ENCODE measurements at places on chromosomes 5 and 9.

DNA sequence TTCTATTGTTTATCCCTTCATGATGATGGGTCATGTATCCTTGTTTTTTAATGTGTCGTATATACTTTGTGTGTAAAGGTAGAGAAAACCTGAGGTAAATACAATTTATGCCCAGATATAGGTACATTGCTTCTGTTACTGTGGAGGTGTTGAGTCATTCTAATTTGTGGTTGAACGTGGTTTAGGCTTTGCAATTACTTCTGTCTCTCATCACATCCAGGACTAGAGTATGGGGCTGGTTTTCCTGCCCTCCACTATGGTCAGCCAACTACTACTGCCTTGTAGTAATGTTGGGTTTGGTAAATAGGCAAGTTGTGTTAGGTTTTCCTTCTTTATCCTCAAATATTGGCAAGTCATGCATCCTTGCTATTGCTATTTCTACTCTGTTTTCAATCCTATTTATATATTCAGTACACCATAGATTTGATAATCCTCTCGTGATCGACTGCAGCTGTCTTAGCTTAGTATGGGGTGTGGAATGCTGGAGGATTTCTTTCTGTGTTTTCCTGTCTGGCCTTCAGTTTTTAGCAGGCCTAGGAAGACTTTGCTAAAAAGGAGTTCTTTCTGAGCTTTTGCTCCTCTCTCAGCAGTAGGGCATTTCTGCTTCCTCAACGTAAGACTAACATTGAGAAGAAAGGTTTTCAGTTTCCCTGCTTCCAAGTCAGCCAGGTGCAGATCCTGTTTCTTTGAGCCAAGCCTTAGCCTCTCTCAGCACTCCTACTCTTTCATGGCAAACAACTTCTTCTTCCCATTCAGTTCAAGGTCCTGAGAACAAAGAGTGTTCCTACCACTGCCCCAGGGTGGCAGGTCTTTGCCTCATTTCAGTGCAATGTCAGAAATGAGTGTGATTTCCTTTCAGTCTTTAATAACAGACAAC lies 844.4 kb upstream of the CDH18 start:
- no peak for DNase-seq

GRCh38 chr9:34127035-34127948 lies 794 bp upstream of the DCAF12 start:
- no peak for DNase-seq

- peak; percentile 26 for DNase-seq
Observed at GRCh38 chr5:112492291-112492690, 73.2 kb upstream of the EPB41L4A start.

DNA sequence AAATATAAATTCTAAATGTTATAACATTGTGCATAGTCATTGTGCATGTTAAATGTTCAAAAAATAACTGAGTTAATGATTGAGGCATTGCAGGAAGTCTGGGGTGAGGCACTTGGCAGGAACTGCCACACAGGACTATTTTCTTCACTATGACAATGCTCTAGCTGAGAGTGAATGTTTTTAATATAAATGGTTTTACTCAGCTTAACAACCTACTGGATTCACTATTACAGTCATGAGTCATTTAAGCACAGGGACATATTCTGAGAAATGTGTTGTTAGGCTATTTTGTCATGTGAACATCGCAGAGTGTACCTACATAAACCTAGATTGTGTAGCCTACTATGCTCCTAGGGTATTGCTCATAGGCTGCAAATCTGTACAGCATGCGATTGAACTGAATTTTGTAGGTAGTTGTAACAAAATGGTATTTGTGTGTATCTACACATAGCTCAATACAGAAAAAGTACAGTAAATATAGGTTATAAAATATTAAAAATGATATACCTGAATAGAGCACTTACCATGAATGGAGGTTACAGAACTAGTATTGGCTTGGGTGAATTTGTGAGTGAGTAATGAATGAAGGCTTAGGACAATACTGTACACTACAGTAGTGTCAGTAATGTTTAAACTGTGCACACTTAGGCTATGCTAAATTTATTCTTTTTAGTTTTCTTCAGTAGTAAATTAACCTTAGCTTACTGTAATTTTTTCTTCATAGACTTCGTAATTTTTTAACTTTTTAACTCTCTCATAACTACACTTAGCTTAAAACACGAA lies 346.1 kb upstream of the PTGER4 start:
- no peak for DNase-seq

GRCh38 chr5:59521476-59521875 lies 372.1 kb downstream of the PDE4D start:
- DNase-seq, result no peak

- DNase-seq, result no peak
Observed at GRCh38 chr5:110809006-110809405, 70.2 kb downstream of the SLC25A46 start.

- DNase-seq, result no peak
Observed at GRCh38 chr9:132826621-132827365, 51.3 kb downstream of the AK8 start.

DNA sequence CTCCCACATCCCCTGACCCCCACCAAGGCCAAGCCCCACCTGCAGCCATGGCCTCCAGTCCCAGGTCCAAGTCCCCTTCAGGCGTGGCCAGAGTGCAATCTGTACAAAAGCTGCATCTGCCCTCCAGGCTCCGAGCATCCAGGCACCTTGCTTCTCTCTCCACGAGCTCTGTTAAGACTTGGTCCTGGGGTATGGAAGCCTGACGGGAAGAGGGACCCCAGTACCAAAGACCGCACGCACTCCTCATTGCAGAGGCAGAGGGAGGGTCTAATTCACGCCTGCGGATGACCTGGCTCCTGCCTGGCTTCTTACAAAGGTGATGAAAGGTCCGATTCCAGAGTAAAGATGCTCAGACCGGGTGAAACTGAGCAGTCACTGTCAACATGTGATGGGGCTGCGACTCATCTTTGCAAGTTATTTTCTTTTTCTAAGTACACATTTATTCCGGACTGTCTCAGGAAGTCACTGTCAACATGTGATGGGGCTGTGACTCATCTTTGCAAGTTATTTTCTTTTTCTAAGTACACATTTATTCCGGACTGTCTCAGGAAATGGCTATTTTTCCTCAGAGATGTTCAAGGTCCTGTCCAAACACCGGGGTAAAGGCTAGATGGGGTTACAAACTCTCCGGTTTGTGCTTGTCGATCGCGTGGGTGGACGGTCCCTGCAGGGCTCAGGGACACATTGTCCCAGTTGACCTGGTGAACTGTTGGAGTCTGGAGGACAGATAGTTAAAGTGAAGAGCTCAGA lies 252.0 kb upstream of the IRX4 start:
- no peak for DNase-seq

GRCh38 chr9:113399646-113400200 lies 1.4 kb downstream of the ALAD start:
- no peak for DNase-seq

DNA sequence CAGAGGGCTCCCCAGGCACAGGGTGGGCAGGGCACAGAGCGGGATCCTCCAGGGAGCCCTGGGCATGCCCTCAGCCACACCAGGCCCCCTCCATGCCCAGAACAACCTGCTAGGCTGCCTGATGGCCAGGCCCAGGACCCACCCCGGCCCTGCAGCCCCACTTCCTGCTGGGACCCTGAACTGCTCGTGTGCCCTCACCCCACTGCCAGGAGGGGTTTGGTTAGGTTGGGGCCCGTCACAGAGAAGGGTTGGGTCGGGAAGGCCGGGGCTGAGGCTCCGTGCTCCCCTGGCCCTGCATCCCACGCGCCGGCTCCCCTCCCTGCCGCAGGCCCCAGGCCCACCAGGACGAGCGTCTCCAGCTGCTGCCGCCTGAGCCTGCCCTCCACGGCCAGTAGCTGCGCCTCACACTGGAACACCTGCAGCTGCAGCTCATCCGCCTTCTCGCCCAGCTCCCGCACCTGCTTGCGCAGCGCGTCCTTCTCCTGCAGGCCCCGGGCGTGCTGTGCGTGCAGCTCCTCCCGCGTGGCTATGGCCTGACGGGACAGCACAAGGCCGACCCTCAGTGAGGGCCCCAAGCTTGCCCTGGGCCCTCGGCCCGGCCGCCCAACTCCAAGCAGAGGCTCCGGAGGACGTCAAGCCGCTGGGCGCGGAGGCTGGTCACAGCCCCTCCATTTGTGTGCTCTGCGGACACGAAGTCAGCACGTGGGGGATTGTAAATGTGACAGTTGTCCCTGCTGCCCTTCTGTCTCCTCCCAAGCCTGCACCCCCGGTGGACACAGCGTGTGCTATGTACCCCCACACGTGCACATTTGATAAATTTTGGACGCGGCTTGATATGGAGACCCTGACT lies 4.0 kb upstream of the DNLZ start:
- no peak for DNase-seq

DNA sequence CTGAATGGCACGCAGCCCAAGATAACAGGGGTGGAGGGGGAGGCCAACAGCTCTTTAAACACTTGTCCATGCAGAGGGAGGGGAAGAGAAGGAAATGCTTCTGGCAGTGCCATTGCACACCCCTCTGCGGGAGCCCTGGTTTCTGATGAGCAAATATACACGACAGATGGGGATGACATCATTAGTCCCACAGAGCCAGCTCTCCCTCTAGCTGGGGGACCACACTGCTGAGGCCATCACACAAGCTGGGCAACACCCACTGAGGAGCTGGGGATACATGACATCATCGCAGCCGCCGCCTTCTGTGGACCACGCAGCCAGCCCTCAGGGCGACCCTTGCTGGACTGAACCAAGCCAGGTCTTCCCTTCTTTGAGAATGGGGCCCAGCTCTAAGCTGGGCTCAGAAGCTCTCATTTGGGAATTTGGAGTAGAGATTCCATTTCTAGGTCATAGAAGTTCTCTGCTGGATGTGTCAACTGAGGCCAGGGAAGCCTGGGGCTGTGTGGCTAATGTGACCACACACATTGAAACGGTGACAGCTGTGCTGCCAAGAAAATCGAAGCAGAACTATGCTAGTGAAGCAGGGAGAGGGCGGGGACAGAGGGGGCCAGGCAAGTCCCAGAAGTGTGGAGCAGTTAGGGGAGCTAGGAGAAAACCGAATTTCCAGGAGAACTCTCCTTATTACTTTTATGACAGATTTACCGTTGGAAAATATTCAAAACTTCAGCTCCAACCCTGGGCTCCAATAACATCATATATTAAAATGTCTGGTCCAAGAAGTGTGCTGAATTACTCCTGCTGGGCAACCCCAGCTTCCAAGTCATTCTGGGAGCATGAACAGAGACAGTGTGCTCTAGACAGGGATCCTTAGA lies 79.5 kb downstream of the PRRT1B start:
- DNase-seq, result peak; percentile 31

DNA sequence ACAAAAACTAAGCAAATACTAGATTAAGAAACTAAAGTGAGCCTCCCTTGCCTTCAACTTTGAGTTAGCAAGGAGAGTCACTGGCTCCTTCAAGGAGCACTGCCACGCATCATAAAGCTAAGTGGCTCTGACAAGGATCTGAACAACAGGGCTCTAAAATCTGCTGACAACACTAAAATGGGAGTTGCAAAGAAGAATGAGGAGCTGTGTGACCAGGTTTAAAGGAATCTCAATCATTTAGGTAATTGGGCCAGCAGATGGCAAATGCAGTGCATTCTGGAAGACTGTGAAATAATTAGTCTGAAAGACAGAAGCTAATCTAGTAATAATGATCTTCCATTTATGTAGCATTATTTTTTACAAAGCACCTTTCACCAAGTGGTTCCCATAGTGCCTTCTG lies 297.0 kb upstream of the TAS2R1 start:
- no peak for DNase-seq

DNA sequence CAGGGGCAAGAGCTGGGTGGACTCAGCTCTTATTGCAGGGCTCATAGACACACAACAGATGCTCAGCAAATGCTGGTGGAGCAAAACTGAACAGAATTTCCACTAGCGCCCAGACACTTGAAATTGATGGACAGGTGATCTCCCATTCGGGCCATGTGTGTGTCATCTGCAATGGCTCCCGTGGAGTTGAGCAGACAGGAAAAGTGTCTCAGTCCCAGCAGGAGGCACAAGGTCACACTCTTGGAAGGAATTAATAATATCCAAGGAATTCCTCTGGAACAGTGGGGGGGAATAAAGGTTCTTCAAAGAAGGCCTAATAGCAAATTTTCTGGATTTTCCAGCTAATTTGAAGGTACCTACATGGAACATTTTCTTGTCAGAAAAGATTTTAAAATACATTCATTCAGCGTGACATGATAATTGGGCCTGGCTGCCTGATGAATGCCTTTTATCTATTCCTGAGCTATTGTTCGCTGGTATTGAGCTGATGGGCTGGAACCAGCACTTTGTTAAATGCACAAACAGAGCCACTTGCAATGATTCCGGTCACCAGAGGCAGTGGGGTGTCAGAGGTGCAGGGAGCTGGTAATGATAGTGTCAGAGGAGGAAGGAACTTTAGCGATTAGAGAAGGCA lies 31.5 kb upstream of the ALDH1B1 start:
- no peak for DNase-seq

GRCh38 chr5:151448038-151448985 lies 909 bp downstream of the SLC36A1 start:
- no peak for DNase-seq

GRCh38 chr9:108207561-108208165 lies 648.1 kb downstream of the ACTL7B start:
- no peak for DNase-seq

GRCh38 chr5:170963521-170963920 lies 101.7 kb downstream of the RANBP17 start:
- DNase-seq, result no peak

GRCh38 chr9:92100237-92100911 lies 14.8 kb downstream of the SPTLC1 start:
- no peak for DNase-seq

DNA sequence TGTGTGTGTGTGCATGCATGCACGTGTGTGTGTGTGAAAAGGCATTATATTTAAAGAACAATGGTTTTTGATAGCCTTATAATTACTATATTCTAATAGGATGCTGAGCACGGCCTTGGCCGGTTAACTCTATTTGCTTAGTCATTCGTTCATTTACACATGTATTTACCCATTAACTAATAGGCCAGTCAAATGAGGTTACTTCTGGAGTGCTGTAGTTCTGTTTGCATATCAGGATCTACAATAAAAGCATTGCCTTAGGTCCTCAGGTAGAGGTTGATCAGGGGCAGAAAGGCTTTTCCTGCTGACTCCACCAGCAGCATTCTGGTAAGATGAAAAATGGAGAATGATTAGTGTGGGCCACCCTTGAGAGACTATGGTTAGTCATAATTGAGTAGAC lies 219.0 kb downstream of the COMMD10 start:
- DNase-seq, result no peak

DNA sequence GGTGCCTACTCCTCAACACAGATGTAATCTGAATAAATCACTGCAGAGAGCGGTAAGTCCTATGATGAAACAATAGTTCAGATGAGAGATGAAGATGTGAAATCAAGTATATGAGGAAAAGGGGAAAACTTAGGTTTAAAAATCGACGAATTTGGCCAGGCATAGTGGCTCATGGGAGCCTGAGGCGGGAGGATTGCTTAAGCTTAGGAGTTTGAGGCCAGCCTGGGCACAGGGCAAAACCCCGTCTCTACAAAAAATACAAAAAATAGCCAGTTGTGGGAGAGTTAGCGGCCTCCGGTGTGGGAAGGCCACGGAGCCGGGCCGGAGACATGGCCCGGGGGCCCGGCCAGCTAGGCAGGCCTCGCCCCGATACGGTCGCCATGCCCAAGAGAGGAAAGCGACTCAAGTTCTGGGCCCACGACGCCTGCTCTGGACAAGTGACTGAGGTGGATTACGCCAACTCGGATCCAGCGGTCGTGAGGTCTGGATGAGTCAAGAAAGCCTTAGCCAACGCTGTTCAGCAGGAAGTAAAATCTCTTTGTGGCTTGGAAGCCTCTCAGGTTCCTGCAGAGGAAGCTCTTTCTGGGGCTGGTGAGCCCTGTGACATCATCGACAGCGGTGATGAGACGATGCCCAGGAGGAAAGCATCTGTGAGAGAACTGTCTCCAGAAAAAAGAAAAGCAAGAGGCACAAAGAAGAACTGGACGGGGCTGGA lies 62.8 kb upstream of the SUB1 start:
- DNase-seq, result no peak
